ENCODE measurements at places on chromosomes 7 and 10.

- DNase-seq = no peak
Measured at GRCh38 chr7:4308205-4308590, 373.9 kb upstream of the FOXK1 start.

DNA sequence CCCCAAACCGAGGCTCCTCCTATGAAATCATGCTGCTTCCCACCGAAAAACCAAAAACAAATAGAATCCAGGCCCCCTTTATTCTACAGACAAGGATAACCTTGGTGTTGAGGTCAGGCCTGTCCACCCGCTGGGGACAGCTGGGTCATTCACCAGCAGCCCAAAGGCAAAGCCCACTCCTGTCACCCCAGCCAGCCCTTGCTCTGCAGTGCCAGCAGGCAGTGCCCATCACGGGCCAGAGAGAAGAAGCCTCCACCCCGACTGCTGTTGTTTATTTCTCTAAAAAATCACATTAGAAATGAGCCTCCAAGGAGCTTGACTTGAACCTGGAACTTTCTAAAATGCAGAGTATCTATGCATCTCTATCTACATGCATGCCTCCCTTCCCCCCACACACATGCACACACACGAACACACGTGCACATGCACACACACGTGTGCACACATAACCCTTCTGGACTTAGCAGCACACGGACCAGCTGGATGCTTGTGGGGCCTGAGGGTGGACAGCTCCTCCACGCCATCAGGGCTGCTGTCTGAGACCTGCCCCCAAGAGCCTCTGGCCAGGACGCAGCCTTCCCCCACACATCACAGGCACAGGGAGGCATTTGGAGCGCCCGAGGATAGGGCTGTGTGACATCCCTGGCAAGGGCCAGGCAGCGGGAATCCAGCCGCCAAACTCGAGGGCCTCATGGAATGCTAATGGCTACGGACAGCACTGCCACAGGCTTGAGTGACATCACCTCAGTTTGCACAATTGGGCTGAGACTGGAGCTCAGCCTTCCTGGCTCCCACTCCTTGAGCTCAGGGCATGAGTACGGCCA lies 22.8 kb downstream of the PRKAG2 start:
- DNase-seq = no peak

GRCh38 chr10:112970021-112970420 lies 20.0 kb downstream of the TCF7L2 start:
- no peak for DNase-seq

DNA sequence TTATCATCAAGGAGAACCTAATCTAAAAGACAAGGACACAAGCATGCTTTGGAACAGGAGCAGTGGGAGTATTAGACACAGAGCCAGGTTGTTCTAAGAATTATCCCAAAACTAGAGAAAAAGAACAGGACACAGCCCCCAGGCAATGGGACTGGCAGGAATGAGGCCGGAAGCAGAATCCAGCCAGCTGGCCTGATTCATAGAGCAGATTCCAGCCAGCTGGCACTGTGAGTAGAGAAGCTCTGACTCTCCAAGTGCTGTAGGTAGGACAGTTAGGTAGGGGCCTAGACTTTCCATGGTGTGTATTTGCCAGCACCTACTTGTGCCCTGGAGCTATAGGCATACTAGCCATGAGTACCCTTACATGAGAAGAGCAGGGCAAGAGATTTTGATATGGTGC lies 13.3 kb upstream of the RAB18 start:
- DNase-seq = no peak

- no peak for DNase-seq
Measured at GRCh38 chr10:63574011-63574410, 52.8 kb downstream of the REEP3 start.

- no peak for DNase-seq
Measured at GRCh38 chr10:86862373-86862772, 95.0 kb downstream of the MMRN2 start.

DNA sequence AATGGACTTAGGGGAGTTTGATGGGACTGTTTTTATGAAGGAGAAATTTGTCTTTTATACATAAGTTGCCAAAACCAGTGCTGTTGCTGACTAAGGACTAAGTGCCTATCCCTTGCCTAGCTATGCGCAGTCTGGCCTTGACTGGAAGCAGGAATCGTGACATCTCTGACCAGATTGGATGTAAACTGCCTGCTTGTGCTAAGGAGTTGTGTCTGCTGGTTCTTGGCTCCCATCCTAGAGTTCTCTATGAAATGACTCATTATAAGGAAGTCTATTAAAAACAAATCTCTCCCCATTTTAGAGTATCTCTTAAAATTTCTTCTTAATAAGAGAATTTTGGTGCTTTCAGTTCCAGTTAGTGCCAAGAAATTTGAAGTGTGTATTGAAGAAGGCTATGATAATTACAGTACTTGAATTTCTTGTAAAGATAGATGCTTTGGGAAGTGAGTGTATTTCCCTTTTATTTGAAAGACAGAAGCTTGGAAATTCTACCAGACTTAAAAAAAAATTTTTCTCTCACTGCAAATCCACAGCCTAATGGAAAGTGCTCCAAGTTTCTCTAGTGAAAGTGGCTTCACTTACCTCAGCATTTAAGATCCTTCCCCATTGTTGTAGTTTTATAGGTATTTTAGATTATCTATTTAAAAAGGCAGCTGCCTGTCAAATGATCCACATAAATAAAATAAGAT lies 77.6 kb downstream of the BICC1 start:
- DNase-seq = no peak

GRCh38 chr10:67779465-67780203 lies 58.4 kb downstream of the DNAJC12 start:
- peak; percentile 66 for DNase-seq

DNA sequence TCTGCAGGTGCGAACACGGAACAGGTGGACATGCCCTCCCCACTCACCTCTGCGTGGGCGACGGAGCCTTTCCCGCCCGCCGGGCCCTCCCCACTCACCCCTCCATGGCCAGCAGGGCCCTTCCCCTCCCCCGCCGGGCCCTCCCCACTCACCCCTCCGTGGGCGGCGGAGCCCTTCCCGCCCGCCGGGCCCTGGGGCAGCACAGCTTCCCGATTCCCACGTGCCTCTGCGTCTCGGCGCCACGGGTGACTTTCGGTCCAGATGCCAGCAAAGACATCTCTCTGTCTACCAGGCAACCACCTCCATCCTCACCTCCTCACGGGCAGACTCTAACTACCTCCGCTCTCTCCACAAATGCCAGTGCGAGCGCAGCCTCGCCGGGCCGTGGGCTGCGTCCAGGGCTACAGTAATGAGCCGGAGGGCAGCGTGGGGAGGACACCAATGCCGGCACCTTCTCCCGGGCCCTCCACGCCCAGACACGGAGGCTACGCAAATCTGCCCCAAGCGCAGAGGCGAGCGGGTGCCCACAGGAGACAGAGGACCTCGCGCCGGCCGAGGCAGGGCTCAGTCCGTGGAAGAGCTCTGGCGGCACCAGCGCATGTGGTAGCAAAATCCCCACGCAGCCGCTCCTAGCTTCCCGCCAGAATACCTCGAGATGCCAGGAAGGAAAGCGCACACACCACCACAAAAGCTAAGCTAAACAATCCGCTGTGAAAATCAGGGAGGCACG lies 21.8 kb downstream of the GPER1 start:
- no peak for DNase-seq

GRCh38 chr7:45686441-45687184 lies 112.4 kb downstream of the ADCY1 start:
- no peak for DNase-seq

- no peak for DNase-seq
Measured at GRCh38 chr10:19713159-19713558, 103.1 kb upstream of the PLXDC2 start.

- no peak for DNase-seq
Measured at GRCh38 chr10:103645141-103646054, 151.9 kb downstream of the NEURL1 start.

- DNase-seq = no peak
Measured at GRCh38 chr7:51182636-51183166, 133.9 kb downstream of the COBL start.

DNA sequence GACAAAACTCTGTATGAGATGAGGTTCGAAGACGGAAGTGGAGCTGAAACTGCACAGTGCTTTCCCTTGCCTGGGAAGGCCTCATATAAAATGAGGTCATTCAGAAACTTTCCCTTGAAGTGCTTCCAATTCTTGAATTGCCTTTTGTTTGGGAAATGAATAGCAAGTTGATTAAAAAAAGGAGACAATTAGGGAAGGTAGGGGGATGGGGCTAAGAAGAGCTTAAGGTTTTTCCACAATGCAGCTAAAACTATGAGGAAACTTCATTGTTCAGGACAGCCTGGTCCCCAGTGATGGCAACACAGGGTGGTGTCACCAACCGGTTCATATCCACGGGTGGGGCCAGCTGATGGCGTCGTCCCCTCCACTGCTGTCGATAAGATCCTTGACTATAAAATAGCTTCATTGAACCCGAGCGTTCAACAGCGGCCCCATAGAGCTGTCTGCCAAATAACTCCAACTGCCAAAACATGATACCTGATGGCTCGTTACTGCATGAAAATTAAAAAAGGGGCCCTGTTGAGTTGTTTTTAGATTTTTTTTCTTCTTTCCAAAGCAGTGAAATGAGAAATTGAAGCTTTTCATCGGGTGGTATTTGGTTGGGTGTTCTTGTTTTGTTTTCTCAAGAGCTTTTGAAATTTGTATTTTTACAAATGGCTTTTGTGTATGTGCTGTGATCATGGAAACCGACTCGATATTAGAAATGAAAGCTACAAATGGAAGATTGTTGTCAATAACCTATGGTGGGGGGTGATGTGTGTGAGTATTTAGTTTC lies 2.8 kb upstream of the CELF2 start:
- DNase-seq = no peak

GRCh38 chr7:2922348-2922691 lies 78.2 kb upstream of the GNA12 start:
- no peak for DNase-seq

DNA sequence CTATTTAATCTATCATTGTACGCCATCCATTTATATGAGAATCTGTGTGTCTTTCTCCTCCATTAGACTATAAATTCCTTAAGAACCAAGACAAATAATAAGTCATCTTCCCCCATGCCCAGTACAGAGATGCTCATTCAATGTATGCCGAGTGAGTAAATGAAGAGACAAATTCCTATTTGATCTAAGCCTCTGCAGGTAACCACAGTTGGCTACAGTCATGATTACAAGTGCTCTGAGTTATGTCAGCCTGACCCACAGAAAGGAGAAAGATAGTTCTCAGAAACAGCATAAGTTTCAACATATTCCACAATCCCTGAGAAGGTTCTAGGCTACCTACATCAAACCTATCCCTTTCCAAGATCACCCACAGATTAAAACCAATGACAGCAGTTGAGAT lies 46.1 kb downstream of the MPP7 start:
- DNase-seq = no peak

DNA sequence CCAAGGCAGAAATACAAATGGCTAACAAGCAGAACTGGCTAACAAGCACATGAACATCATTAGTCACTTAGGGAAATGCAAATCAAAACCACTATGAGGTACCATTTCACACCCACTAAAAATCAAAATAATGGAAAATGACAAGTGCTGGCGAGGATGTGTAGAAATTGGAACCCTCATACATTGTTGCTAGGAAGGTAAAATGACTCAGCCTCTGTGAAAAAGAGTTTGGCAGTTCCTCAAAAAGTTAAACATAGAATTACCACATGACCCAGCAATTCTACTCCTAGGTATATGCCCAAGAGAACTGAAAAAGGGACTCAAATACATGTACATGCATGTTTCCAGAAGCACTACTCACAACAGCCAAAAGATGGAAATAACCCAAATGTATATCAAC lies 52.8 kb upstream of the ANAPC16 start:
- no peak for DNase-seq

DNA sequence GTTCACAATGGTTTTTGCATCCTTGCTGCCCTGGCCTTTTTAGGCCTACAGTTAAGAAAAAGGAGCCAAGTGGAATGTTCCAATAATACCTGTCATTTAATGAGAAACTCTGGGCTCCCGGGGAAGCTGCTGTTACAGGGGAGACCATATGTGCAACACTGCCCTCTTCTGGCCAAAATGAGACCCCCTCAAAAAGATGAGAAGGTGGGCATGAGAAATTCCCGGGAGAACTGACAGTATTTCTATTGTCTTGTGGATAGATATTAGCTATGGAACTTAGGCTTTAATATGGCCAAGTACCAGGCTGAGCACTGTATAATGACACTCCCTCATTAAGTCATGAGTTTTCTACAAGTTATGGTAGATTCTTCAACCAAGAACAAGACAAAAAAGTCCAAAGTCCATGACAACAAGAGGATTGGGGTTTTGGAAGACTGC lies 99.4 kb downstream of the CCDC3 start:
- peak; percentile 63 for DNase-seq

- no peak for DNase-seq
Measured at GRCh38 chr7:136006208-136006607, 29.0 kb upstream of the MTPN start.

DNA sequence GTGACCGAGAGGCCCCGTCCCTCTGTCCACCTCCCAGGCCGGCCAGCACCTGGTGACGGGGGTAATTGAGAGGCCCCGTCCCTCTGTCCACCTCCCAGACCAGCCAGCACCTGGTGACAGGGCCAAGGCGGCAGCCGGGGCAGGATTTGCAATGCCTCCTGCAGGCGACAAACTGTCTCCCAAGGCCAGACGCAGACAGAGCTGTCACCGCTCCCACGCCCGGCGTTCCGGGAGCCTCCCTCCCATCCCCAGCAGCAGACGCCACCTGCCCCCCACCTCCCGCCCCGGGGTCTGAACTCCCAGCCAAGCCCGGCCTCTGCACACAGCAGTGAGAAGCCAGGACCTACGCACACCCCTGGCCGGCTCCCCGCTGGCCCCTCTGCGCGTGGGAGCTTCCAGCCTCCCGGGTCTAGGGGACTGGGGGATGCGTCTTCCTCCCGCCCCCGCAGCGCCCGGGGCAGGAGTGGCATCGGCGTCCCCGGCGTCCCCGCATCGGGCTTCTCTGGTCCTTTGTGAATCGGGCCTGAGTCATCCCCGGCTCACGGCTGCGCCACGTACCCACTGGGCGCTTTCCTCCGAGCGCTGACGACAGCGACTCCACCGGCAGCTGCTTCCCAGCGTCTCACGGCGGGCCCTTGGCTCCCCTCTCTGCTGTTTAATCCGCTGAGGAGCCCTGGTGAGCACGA lies 95.1 kb upstream of the DIP2C start:
- peak; percentile 59 for DNase-seq

GRCh38 chr10:32112055-32112454 lies 55.8 kb upstream of the KIF5B start:
- no peak for DNase-seq

- peak; percentile 89 for DNase-seq
Measured at GRCh38 chr10:119650692-119651513, at the start of gene BAG3. TSS of gene BAG3 (plus strand) at chr10:119651380. CDS start at chr10:119651676, 296 bp downstream.

DNA sequence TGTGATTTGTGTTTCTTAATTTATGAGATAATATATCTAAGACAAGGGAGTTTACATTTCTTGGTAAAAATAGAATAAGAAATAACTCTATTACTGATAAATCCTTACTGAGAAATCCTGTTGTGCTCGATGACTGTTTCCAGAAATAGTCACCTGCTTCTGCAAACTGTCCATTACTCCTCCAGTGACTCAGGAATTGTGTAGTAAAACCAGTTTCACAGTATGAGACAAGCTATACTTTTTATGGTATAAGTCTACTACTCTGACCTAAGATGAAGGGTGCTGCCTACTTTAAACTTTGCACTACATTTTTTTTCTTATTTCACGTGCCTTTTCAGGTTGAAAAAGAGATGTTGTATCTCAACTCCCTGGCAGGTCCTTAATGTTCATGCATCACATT lies 6.8 kb upstream of the ANKRD22 start:
- no peak for DNase-seq

All from H9 (cell line).